ENCODE measurements at places on chromosomes 1 and 21.

GRCh38 chr1:182650678-182651338 is 33.6 kb downstream of the RGS8 start:
- DNase-seq: no peak

DNA sequence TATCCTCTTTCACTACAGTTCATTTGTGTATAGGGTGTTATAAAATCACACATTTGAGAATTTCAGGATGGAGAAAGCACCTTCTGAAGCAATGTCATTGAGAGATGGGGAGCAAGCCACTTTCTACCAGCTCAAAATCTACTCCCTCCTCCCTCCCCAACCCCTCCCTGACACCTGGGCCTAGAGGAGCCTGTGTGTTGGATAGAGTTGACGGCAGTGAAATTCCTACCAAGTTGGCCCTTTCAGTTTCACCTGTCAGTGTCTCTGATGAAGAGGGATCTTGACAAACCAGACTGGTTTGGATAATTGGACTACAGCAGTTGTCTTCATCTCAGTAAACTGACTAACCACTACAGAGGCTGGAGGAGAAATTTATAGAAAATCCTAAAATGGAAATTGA is 125.0 kb upstream of the HOOK1 start:
- no peak for DNase-seq

- DNase-seq: no peak
These were observed 74.8 kb downstream of the HLCS start for GRCh38 chr21:36891692-36892091.

GRCh38 chr1:64010316-64010715 is 193.1 kb upstream of the UBE2U start:
- DNase-seq: no peak

- no peak for DNase-seq
These were observed 8.2 kb upstream of the TGFBR3 start for GRCh38 chr1:91894036-91894761.

GRCh38 chr1:69737527-69738185 is 169.9 kb downstream of the LRRC7 start:
- no peak for DNase-seq

DNA sequence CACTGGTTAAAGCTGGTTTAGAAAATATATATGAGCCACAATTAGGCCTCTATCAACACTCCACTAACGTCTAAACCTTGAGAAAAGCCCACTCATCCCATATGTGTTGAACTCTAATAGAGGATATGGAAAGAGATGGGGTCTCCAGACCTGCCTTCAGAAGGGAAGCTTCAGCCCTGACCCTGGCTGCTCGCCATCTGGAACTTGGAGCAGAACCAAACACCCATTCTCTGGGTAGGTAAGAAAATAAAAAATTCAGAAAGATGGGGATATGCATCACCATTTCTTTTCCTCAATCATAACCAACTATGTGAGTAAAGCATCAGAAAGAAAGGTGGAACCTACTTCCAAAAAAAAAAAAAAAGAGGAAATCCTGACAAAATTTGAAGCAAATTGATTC is 666.2 kb downstream of the PTPRC start:
- DNase-seq: no peak

DNA sequence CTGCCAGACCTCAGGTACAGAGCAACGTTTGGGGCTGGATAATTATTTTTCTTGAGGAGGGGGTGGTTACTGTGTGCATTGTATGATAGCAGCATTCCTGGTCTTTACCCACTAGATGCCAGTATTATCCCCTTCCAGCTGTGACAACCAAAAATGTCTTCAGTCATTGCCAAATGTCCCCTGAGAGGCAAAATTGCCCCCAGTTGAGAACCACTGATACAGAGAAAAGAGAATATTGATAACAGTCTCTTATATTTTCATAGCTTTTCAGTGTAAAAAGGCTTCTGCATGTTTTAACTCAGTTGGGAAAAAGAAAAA is 51.8 kb upstream of the SYT14 start:
- no peak for DNase-seq

GRCh38 chr1:57353654-57354053 is 70.2 kb downstream of the DAB1 start:
- no peak for DNase-seq

GRCh38 chr1:174008269-174008668 is 13.9 kb downstream of the RC3H1 start:
- DNase-seq: no peak

DNA sequence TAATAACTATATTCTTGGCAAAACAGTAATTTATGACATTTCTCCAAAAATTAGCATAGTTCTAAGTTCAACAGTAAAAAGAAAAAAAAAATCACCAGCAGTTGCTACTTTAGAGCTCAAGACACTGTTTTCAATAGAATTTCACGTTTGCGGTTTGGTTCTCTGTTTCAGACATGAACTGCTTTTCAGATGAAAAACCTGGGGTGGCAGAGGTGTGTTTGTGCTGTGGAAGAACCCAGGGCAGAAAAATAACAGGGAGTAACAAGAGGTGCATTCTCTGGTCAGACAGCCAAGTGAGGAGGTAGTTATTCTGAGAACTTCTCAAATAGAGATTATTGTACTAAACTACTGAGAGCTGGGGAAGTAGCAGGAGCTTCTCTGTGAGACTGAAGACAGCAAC is 9.0 kb downstream of the NRAS start:
- no peak for DNase-seq

- DNase-seq: no peak
These were observed 18.3 kb upstream of the CAPN8 start for GRCh38 chr1:223683586-223684487.

DNA sequence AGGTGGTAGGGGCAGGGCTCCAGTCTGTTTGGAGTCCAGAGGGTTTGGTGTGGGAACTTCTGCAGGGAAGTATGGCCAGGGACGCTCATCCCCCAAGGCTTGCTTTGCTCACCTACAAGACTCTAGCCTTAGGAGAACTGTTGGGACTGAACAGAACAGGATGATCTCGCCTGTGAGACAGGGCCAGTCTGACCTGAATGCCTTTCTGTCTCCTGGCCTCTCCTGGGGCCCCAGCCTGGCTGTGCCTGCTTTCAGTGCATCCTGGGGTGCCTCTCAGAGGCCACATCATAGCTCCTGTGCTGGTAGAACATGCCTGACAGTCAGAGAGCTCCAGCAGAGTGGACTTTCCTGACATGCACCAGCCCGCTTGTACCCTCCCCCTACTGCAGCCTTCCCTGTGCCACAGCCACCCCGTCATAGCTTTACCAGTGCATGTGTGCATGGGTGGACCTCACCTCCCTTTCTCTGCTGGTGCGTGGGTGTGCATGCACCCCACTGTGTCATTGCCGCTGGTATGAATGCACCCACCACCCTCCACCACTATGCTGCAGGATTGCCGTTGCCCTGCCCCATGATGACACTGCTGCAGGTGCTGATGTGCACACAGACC is 165.8 kb downstream of the GIPC2 start:
- no peak for DNase-seq

GRCh38 chr1:96206451-96206850 is 515.1 kb upstream of the PTBP2 start:
- no peak for DNase-seq

GRCh38 chr1:97759078-97759477 is 161.8 kb downstream of the DPYD start:
- DNase-seq: no peak

- no peak for DNase-seq
These were observed 1577.0 kb downstream of the NCAM2 start for GRCh38 chr21:22575165-22575584.

DNA sequence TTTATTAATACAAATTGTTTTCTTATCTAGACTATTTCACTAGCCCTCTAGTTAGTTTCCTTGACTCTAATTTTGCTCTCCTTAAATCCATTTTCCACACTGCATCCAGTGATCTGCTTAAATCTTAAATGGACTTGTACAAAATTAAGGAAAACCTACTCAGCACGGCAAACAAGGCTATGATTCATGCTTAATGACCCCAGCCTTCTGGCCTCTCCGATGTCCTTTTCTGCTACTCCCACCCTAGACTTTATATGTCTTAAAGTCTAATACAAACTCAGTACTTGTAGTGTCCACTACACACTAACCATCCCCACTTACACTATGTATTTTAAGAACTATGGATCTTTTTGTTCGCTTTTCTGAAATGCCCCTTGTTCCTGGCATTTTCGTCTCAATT is 2.2 kb downstream of the TMED5 start:
- DNase-seq: no peak

GRCh38 chr1:54486907-54487306 is 61.1 kb upstream of the ACOT11 start:
- DNase-seq: no peak

GRCh38 chr1:23013657-23014056 is 2.0 kb downstream of the TEX46 start:
- no peak for DNase-seq

GRCh38 chr1:36737767-36738166 is 255.1 kb upstream of the CSF3R start:
- DNase-seq: no peak

DNA sequence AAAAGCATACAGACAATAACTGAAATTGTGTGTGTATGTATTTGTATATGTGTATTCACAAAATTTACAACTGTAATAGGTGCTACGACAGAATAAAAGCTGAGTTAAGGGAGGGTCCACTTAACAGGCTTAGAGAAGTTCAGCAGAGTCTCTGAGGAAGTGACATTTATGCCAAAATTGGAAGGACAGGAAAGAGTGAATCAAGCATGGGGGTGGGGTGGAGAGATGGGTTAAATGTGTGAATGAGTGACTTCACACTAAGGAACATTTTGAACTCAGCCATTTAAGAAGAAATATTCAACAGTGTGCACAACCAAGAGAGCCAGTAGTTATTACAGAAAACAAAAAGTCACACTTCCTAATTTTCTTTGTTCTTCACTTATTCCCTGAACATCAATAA is 53.8 kb upstream of the RGS1 start:
- no peak for DNase-seq

DNA sequence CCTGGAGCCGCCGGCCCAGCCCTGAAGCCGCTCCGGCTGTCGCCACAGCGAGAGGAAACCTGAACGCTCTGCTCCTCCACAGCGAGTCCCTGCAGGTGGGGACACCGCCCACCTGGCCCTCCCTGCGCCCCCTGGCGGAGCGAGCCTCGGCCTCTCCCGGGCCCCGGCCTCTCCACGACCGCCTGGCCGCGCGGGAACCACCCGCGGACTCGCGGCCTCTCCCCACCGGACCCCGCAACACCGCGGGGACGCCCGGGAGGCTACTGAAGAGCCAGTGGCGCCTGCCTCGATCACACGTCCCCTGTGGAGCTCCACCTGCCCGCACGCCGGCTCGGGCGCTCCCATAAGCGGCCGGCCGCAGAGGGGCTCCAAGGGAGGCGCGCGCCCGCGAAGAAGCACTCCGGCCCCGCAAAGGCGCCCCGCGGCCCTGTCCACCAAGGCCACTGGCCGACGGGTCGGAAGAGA is 109.6 kb downstream of the KCNN3 start:
- DNase-seq: no peak

GRCh38 chr1:6267686-6268322 is 6.9 kb upstream of the GPR153 start:
- DNase-seq: no peak

- DNase-seq: no peak
These were observed 125.9 kb downstream of the MRPS6 start for GRCh38 chr21:34199121-34199910.

GRCh38 chr1:182972829-182973228 is 19.9 kb upstream of the SHCBP1L start:
- DNase-seq: no peak

DNA sequence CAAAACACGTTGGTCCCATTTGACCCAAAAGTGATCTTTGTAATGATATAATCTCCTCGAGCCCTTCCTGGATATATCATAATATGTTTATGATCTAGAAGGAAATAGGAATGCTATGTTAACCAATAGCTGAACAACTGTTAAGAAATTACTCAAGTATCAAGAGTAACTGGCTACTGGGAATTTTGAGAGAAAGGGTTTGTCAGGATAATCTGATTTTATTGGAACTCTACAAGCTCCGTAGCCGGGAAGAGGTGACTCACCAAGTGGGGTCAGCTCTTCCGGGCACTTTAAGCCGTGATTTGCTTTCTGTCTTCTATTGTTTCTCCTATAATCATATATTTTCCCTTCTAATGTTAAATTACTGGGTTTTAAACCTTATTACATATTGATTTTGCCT is 250.5 kb upstream of the POGK start:
- no peak for DNase-seq

- DNase-seq: no peak
These were observed 260.0 kb upstream of the BEND5 start for GRCh38 chr1:49036700-49037099.

DNA sequence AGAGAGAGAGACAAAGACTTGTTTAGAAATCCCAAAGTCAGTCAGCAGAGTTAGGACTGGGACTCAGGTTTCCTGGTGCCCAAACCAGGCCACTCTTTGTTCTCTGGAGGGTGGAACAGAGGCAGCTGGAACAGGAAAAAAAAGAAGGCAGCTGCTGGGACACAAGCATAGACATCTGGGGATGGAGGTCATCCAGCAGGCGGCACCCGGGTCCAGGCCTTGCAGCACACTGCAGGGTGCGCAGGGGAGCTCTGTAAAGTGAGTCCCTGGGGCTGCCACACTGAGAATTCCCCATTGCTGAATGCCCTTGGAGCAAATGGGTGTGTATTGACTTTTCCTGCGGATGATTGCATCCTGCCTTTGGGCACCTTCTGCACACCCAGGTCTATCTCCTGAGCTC is 222.9 kb upstream of the CSF3R start:
- no peak for DNase-seq

Measured in cortex of kidney (tissue), 1 donor.